ENCODE measurements at places on chromosomes 3 and 15. TPM values are rescaled to one million over a fixed set of nuclear protein-coding genes. Genes with fewer than 3 reads are reported as not detected.

DNA sequence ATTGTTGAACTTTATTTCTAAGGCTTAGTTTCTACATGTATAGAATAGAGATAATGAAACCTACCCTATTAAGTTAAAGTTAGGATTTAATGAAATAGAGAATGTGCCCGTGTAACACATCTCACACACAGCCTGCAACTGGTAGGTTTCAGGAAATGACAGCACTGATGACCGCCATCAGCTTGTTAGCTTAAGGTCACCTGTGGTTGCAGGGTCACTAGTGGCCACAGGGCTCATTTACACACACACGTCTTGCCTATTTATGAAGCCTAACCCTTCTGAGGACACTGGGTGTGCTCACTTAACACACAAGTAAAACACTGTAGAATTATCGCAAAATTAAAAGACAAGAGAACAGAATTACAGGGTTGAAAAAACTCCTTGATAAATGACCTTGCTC is 20.1 kb downstream of the CHRM5 start:
- DNase-seq: peak; percentile 50

DNA sequence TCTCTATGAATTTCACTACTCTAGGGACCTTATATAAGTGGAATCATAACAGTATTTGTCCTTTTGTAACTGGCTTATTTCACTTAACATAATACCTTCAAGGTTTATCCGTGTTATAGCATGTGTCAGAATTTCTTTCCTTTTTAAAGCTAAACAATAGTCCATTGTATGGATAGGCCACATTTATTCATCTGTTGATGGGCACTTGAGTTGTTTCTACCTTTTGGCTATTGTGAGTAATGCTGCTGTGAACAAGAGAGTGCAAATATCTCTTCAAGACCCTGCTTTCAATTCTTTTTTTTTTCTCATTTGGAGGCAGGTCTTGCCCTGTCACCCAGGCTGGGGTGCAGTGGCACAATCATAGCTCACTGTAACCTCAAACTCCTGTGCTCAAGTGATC is 56.5 kb downstream of the CHCHD6 start:
- DNase-seq: peak; percentile 45

DNA sequence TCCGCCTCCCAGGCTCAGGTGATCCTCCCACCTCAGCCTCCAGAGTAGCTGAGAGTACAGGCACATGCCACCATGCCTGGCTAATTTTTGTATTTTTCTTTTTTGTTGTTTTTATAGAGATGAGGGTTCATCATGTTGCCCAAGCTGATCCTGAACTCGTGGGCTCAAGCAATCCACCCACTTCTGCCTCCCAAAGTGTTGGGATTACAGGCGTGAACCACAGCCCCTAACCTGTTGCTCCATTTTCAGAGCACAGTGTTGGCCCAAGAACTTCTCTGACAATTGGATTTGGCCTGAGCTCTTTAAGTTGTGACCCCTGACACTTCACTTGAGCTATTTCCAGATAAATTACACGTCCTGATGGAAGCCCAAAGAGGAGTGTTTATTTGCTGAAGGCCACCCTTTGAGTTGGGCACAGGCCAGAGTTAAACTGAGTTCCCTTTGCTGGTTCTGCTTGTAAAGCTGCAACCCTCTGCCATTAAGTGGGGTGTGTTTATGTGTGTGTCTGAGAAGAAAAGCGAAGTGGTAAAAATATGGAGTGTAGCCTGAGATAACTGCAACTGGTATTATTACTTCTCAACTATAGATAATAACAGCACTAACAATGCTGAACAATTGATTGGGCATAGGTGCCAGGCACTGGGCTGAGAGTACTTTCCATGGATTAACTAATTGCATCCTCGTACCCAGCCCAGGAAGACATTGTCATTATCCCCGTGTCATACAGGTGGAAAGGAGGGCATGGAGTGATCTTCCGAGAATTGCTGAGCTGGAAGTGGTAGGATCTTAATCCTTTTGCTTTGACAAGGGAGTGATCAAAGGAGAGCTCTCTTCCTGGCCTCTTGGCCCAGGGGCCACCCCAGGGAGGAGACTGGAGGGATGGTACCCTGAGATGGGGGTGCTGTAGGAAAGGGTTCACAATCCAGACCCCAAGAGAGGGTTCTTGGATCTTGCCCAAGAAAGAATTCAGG is 91.5 kb upstream of the PROK2 start:
- no peak for DNase-seq

DNA sequence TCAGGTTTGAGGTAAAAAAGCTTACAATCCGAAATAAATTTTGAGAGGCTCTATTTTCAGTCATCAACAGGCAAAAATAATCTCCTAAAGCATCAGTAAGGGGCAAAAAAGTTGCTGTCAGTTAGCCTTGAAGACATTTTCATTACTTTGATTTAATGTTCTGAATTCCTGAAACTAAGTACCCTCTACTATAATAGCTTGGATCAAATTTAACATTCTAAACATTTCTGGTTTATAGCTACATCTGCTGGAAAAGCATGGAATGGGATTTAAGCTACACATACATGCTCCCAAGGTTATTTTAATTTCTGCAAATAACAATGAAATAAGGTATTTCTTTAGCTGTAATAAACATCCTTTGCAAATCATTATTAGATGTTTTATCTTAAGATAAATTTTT is 245.4 kb downstream of the ULK4 start:
- DNase-seq: no peak

DNA sequence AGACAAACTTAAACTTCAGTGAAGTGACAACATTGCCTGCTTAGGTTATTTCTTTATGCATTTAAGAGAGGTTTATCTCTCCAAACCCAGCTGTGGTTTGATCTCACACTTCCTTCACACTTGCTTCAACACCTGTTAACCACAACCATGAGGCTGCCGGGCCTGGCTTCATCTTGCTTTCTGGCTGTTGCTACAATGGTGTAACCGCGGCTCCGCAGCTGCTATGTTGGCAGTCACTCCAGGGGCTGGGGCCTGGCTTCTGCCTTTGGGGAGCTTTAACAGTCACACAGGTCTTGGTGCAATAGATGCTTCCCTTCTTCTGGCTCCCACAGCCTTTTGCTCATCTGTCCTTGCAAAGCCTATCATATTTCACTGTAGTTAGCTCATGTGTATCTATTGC is 72.9 kb upstream of the MNS1 start:
- DNase-seq: no peak

- no peak for DNase-seq
These were observed 281.4 kb upstream of the CTDSPL start for GRCh38 chr3:37580237-37580636.

DNA sequence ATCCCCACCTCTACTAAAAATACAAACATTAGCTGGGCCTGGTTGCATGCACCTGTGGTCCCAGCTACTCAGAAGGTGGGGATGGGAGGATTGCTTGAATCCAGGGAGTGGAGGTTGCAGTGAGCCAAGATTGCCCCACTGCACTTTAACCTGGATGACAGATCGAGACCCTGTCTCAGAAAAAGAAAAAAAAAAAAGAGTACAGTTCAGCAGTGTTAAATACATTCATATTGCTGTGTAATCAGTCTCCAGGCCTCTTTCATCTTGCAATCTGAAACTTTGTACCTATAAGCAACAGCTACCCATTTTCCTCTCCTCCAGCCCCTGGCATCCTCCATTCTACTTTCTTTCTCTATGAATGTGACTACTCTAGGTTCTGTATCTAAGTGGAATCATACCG is 61.2 kb downstream of the LPP start:
- DNase-seq: no peak

DNA sequence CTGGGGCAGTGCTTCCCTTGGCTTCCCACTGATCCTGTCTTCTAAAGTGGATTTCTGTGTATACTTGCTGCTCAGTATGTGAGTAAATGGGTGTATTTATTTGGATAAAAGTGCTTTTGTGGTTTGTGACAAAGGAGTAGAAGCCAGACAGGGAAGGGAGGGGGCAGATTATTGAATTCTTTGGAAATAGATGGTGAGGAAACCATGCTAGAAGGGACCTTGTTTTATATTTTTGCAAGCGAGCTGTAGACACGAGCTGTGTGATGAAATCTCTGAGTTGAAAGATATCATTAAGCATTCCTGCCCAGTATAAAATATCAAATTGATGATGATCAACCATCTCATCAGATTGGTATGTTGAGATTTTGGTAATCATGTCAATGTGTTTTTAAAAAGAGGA is 68.9 kb downstream of the DUT start:
- DNase-seq: no peak

DNA sequence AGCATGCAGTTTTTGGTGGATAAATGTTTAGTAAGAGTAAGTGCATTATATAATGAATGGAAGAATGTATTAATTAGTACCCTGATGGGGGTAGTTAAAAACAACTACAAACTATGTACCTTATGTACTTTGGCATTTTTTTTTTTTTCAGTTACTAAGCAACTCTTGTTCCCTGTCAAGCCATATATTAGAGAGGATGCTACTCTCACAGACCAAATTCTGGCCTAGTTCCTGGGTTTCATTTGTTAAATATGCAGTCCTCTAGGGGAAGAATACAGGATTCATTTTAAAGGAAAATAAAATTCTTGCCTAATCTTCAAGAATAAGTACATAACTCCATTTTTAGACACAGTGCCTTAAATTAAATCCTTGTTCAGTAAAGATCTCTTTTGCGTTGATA is 16.9 kb downstream of the FAM98B start:
- no peak for DNase-seq

DNA sequence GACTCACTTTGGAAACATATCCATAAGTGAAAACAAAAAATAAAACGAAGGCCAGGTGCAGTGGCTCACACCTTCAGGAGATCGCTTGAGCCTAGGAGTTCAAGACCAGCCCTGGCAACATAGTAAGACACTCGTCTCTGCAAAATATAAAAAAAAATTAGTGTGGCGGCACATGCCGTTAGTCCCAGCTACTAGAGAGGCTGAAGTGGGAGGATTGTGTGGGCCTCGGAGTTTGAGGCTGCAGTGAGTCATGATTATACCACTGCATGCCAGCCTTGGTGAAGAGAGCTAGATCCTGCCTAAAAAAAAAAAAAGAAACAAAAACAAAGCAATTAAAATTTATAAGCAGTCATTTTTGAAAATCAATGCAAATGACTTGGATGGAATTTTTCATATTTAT is 54.7 kb upstream of the NANOGP8 start:
- peak; percentile 10 for DNase-seq

- DNase-seq: peak; percentile 94
These were observed 28.2 kb upstream of the USP3 start for GRCh38 chr15:63476229-63476632.

- no peak for DNase-seq
These were observed 116.7 kb downstream of the CADPS start for GRCh38 chr3:62758296-62759066.

DNA sequence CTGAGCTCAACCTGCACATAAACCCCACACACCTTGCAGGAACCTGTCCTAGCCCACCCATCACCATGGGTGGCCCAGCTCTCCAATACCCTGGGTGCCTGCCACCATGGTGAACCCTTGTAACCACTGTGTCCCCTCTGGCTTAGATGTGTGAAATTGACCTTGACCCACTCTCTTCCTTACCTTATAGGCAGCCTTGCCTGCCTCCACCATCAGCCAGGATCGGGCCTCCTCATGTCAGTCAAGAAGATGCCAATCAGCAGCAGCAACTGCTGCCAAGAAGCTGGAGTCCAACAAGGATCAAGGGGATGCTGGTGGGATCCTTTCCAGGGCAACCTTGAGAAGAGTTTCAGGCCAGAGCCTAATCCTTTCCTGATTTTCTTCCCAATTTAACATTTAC is 8.8 kb upstream of the CYP11A1 start:
- no peak for DNase-seq

DNA sequence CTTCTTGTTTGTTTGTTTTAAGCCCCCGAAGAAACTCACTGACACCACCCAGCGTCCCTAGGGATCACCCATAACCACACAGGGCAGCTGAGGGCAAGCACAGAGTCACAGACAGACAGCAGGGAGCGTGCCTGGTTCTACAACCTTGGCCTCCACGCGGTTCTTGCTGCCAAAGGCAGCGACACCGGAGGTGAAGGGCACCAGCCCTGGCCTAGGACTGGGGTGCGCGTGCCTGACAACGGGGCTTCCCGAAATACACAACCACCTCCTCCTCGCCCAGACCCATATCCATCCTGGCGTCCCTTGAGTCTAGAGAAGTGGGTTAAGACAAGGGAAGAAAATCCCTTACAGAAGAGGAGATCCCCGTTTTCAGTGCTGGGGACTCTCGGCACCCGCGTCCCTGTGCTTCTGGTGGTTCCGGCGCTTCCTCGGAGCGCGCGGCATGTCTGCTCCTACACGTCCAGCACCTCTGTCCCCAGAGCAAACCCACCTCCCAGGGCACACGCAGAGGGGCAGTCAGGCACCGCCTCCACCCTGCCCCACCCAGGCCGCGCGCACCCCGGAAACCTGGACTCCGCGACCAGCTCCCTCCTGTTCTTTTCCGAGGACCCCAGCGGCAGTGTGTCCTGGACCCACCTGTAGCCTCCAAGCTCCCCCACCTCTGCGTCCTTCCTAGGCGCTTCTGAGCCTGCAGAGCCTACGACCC is 911 bp downstream of the RFTN1 start:
- DNase-seq: peak; percentile 34

DNA sequence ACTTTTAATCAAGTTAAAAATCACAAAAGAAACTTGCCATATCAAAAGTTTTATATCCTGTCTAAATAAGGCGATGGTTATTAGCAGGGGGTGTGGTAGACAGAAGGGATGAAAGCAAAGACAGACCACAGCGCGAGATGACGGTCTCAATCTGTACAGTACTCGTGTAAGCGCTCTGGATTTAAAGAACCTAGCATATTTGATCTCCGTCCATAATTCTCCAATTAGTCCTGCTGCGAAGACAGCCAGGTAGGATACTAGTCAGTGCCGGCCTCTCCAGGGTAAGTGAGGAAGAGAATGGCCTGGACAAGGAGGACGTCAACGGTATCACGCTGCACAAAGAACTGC is 701 bp downstream of the SGO1 start:
- peak; percentile 9 for DNase-seq

- no peak for DNase-seq
These were observed 969.3 kb downstream of the FHIT start for GRCh38 chr3:60281970-60282369.

- DNase-seq: no peak
These were observed 65.3 kb upstream of the RAP2B start for GRCh38 chr3:153096731-153097131.

- no peak for DNase-seq
These were observed 110.3 kb downstream of the GBE1 start for GRCh38 chr3:81651139-81651538.

GRCh38 chr3:119613201-119613600 is 15.5 kb downstream of the PLA1A start:
- no peak for DNase-seq

Gene NDN
- 4.0 TPM for total RNA-seq

Gene SV2B
- 0.10 TPM for total RNA-seq

Gene LINGO1
- total RNA-seq: 0.10 TPM

Gene THRB
- total RNA-seq: 0.69 TPM
